Activated T-helper 1 cell treated with anti-CD3 and anti-CD28 coated beads, Interleukin-12 subunit alpha, Interleukin-12 subunit beta, Interleukin-2, Interleukin-4 antibody, amounts not matched to agents 30 ng/mL and 10 ng/mL and 1 ng/mL, durations not matched to agents 14 hours and 24 hours and 36 hours (primary cell): ENCODE measurements at places on chromosomes 16 and 17. TPM values are rescaled to one million over a fixed set of nuclear protein-coding genes. Genes with fewer than 3 reads are reported as not detected.

Gene AOC2
- total RNA-seq: 3.6 and 4.0 TPM in 2 replicates

Gene PIRT
- total RNA-seq: not detected in 2 replicates

Gene TM4SF5
- total RNA-seq: not detected in 2 replicates

- H3K27ac ChIP-seq: no peak overlapping the region
- H3K4me3 ChIP-seq: no peak overlapping the region
- peaks cover 15% of the 10 kb centered on the region for H3K4me1 ChIP-seq
- peaks cover 10% of the 10 kb centered on the region for H3K27me3 ChIP-seq
- DNase-seq: no peak
- H3K36me3 ChIP-seq: no peaks in the 10 kb centered on the region
These were observed 6.9 kb upstream of the DHRS7B start for GRCh38 chr17:21119919-21120249.
